ENCODE measurements at places on chromosomes 13 and 19.
A peak's percentile ranks its signal among the peaks of the same experiment; 100 is the strongest.

DNA sequence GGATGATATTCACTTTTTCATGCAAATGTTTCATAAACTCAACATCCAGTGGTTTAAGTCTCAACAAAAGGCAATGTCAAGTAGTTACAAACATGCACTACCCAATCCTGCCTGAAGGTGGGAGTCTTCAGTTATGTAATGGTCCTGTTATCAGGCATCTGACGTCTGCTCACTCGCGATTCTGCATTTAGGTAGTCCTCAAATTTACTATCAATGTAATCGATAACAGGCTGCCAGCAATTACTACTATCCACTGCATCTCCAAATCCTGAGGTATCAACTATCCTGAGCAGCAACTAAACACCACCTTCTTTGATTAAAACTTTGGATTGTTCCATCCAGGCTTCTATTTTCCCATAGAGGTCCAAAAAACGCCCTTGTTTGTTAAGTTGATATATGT is 51.2 kb downstream of the NLRP12 start:
- peak; percentile 66 for DNase-seq

- DNase-seq = peak; percentile 22
Observed at GRCh38 chr13:48126944-48127830, 32.3 kb upstream of the MED4 start.

DNA sequence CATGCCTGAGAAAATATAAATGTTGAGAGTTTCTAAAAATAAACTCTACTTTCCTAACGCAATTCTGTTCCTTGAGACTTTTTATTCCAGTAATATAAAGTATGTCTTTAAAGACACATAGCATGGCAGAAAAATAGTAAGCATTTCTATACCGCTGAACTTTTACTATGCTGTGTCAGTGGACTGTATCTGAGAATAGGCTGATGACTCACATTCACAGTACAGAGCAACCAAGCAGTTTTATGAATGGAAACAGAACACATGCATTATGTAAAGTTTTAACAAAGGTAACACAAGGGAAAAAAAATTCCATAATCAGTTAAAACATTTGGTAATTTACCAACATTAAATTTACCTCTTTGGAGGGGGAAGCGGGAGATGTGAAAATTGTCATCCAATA is 38.4 kb downstream of the ZDHHC20 start:
- no peak for DNase-seq

DNA sequence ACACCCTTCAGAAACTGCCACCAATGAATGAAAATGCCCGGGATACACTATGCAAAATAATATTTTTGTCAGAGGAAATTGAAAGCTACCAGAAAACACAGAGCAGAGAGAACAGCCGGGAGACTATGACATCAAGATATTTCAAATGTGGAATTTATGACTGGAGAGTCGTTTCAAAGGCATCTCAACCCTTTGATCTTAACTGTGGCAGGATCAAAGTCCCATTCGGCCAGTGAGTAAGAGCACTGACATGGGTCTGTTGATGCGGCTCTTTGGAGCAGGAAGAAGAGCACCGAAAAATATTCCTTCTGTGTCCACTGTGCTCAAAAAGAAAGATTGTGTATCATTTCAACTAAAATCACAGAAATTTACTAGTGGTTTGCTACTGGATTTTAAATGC is 201.9 kb downstream of the RFC3 start:
- DNase-seq = no peak

DNA sequence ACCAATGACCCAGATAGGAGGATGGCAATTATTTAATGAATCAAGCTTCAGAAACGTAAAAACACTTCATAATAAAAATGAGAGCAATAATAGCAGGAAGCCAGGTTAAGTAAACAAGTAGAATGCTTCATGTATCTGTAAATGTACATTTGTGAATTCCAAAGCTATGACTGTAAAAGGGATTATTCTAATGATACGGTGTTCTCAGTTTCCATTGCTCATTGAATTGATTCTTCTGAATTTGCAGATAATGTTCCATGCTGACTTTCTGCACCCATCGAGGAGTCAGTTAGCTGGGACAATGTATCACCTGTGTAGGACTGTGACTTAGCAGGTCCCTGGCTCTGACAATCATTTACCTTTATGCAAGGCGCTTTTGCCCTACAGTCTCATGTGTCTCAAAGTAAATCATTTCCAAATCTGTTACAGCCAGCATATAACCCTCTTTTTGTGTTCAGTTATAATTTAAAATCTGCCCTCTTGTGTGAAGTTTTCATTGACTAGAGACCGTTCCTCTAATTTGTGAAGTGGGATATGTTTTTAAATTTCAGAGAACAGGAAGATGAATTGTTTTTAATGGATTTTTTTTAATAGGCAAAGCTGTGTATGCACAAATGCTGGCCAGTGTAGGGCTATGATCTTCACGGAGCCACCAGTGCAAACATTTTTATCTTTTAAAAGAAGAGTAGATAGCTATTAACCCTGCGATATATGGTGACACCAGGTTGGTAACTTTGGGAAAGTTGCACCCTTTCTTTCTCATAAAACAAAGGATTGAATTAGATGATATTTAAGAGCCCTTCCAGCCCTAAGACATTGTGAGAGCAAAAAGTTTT is 267.1 kb downstream of the KLF5 start:
- DNase-seq = no peak

DNA sequence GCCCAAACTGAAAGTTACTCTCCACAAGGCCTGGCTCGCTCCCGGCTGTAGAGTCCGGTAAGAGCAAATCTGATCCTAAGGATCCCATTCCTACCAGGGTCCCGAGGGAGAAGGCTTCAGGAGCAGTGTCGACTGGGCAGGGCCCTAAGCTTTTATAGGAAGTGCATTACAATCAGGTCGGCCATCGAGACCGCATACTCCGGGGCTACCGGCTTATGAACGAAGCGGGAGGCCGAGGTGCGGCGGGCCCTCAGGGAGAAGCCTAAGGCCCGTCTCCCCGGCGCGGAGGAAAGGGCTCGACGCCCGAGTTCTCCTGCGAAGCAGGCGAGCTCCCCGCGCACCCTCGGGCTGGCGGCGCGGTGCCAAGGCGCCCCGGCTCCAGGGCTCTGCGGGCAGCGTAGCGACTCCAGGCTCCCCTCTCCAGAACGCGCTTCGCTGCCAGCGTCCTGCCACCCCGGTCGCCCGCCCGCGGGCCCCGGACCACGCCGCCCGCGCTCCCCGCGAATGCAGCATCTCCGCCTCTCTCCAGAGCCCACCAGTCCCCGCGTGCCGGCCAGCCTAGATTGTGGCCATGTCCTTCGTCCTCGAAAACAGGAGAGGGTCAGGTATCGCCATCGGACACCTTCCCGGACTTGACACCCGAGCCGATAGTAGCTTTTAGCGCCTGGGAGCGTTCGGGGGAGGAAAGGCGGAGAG is 1.4 kb downstream of the EFNB2 start:
- DNase-seq = peak; percentile 76

DNA sequence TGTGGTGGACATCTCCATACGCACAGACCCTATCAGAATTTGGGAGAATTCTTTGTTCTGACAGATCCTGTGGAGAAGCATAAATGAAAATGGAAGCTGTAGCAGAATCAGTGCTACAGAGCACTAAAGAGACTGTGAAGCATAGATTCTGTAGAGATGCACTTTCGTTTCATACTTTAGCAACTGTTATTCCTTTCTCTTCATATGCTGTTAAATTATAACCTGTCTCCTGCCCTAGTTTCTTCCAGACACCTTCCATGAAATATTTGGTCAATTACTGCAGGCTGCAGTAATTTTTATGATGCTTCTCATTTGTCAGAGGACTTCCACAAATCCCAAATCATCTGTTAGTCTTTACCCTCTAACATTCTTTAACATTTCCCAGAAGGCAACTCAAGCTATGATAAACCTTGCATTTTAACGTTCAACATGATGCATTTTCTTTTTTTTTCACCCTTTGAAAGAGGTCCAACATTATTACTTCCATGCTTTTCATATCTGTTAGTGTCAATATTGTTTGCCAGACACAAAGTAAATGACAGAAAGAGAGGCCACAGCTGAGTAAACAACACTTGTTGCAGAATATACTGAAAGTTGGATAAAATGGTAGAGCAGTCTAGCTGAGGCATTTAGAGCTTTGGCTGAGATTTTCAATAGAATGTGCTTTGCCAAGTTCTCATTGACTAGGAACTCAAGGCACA is 412.7 kb downstream of the LMO7 start:
- DNase-seq = no peak

- DNase-seq = no peak
Observed at GRCh38 chr13:67062160-67062559, 168.0 kb downstream of the PCDH9 start.

DNA sequence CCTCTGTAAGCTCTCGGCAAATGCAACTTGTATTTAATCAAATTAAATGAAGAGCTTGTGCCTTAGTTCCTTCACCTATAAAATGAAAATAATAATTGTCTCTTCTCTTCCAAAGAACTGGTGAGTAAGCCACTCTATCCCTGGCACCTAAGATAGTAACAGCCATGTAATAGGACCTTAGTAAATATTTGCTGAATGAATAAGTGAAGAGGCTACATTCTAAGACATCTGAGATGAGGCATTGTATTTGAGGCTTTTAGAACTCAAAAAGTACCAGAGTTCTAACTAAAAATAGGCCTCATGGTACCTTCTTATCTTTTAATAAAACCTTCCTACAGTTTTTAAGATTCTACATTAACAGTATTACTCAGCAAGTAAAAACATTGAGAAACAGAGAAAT is 17.3 kb upstream of the DCLK1 start:
- DNase-seq = no peak

DNA sequence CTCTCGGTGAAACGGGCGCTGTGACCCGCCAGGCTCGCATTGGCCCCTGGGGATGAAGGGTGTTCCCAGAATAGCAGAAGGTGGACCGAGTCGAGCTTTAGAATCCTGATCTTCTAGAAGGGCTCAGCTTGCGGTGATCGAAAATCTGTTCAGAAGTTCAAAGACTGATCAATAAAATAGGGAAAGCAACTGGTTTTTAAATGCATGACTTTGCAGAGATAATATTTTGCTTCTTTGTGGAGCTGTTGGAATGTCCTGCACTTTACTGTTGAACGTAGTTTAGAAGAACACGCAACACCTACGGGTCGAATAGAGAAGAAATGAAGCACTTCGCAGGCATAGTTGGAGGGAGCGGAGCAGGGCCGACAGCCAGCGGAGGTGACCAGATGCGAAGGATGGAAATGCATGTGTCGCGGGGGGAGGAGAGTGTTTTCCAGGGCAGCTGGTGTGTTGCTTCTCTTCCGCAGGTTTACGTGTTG is 766 bp downstream of the CEBPG start:
- no peak for DNase-seq

- no peak for DNase-seq
Observed at GRCh38 chr13:69485991-69486592, 621.5 kb upstream of the ATXN8OS start.

DNA sequence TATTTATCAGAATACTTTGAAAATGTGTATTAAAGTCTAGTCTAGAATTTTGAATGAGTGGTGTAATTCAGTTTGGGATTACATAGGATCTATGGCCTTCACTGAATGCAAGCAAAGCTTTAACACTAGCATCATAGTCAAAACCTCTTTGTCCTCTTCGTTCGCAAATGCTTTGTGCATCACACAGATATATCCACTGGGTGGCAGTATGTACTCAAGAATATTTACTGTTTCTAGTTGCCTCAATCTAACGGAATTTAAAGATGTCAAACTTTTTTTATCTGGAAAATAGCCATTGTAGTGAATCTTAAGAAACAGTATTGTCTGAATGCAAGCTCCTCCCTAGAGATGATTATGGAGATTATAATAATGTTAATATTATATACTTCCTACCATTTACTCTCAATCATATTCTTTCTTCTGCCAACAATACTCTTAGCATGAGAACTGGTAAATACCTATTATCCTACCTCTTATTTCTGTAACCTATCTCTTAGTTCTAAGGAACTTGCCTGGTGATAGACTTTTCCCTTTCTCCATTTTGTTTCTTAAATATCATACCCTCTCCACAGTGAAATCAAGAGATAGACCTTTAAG is 25.8 kb downstream of the LACC1 start:
- no peak for DNase-seq

- no peak for DNase-seq
Observed at GRCh38 chr13:45178349-45179162, 22.3 kb downstream of the KCTD4 start.

DNA sequence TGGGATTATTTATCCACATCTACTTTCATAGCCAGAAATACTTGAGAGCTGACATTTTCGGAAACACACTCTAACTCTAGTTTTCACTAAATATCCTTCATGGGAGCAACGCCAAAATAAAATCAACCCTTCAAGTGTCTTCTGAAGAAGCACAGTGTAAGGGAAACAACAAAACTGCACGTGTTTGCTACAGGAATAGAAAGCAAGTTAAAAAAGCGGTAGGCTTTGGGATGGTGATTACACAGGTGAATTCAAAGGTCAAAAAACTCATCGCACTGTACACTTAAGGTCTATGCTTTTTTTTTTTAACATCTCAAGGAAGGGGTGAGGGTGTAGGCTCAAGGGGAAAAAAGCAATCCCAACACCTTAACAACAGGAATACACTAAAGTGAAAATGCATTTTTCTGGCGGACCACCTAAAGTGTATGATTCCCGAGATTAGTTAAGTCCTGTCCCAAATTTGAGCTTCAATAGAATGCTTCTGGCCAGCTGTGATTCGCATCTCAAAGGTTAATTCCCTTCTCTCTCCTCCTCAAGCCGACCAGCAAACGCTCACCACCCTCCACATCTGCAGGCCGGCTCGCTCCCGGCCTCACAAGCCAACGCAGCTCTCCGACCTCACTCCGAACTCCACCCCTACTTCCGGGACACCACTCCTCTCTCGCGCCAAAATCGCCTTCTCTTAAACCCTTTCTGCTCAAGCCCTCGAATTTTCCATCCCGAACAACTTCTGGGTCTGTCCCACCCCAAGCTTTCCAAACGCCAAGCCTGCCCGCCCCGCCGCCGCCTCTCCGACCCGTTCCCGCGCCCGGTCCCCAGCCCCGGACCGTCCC is 1.1 kb downstream of the ARGLU1 start:
- DNase-seq = peak; percentile 73

- DNase-seq = no peak
Observed at GRCh38 chr13:110627351-110627750, 12.0 kb downstream of the NAXD start.

GRCh38 chr19:2711172-2711874 is 8.8 kb upstream of the GNG7 start:
- DNase-seq = peak; percentile 99

- DNase-seq = peak; percentile 88
Observed at GRCh38 chr19:10516671-10517286, 468 bp downstream of the S1PR5 start.

DNA sequence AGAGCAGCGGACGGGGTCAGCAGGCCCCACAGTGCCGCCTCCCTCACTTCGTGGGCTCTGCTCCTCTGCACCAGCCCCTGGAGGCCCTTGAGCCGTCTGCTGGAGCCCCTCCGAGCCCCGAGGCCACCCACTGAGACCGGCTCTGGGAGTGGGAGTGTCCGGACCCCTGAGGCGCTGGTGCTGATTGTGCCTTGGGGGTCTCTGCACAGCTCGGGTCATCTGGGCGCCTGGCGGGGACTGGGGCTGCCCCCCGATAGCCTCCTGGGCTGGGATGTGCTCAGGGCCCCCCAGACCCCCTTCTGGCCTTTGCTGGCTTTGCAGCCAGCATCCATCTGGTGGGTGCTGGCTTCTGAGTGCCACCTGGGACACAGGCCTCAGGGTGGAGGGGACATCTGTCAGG is 15.4 kb downstream of the CBARP start:
- no peak for DNase-seq

GRCh38 chr13:31209841-31210210 is 10.1 kb downstream of the B3GLCT start:
- DNase-seq = no peak
